ENCODE measurements at places on chromosomes 7 and 10.
A peak's percentile ranks its signal among the peaks of the same experiment; 100 is the strongest.

GRCh38 chr7:30937416-30937815, 25.8 kb downstream of the AQP1 start:
- H3K27me3 ChIP-seq: peaks cover 31% of the 10 kb centered on the region
- H3K36me3 ChIP-seq: no peaks in the 10 kb centered on the region
- no peak overlapping the region for H3K27ac ChIP-seq
- no peak overlapping the region for H3K4me3 ChIP-seq
- peaks cover 19% of the 10 kb centered on the region for H3K4me1 ChIP-seq
- DNase-seq: no peak

DNA sequence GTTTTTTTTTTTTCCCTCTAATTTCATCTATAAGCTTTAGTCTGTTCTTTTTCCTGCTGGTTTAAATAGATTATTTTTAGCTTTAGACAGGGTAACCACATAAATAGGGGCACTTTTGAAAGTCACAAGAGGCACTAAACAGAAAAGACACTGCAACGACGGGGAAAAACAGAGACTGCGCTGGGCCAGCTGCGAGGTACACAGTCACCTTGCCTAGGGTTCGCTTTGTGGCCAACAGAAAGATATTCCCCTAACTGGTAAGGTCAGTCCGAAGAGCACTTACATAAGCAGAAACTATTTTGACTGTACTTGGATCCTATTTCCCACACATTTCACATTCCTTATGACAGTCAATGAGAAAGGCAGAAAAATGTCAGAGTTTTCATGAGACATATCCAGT, 175.6 kb upstream of the PHF14 start:
- H3K27me3 ChIP-seq: no peaks in the 10 kb centered on the region
- DNase-seq: no peak
- no peak overlapping the region for H3K27ac ChIP-seq
- H3K4me3 ChIP-seq: no peak overlapping the region
- no peaks in the 10 kb centered on the region for H3K4me1 ChIP-seq
- no peaks in the 10 kb centered on the region for H3K36me3 ChIP-seq

GRCh38 chr10:29604291-29604825, 30.4 kb downstream of the SVIL start:
- no peaks in the 10 kb centered on the region for H3K36me3 ChIP-seq
- DNase-seq: no peak
- H3K4me3 ChIP-seq: no peak overlapping the region
- peaks cover 5% of the 10 kb centered on the region for H3K4me1 ChIP-seq
- no peak overlapping the region for H3K27ac ChIP-seq

GRCh38 chr10:69104994-69105790, 17.3 kb downstream of the SRGN start:
- H3K27ac ChIP-seq: no peak overlapping the region
- no peak overlapping the region for H3K4me3 ChIP-seq
- H3K27me3 ChIP-seq: no peaks in the 10 kb centered on the region
- DNase-seq: no peak

GRCh38 chr7:271266-272107, 18.5 kb upstream of the FOXL3 start:
- no peaks in the 10 kb centered on the region for H3K27me3 ChIP-seq
- H3K27ac ChIP-seq: no peak overlapping the region
- H3K36me3 ChIP-seq: no peaks in the 10 kb centered on the region
- no peak for DNase-seq

DNA sequence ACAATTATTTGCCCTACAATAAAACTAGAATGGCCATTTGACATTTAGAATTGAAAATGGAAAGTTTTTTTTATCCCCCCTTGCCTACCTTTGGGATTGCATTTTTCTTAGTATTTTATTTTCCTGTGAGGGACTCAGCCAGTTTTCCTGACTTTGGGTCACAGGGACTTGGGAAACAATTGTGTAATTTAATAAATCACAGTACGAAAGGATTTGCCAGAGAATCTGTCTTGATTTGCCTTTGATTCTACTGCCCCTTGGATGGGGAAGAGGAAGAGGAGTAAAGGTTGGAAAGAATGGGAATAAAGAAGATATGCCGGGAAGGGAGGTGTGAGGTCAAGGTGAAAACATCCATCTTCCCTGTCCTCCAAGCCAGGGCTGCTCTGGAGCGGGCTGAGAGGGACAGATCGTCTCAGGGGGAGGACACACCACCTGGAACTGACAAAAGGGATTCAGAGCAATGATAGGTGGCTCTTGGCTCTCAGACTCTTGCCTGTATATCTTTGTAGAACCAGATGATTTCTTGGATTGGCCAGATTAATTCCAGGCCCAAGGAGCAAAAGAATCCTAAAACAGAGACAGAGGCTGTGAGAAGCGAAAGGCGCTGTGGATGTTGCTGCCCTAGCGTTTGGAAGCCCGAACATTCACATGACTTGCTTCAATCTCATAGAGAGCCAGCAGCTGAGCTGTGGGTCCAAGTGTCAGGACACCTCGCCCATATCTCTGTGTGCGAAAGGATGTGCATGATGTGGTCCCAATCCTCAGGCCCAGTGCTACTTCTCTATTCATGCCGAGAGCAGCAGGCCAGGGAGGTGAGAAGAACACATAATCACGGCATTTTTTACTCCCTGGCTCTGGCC, 50.3 kb upstream of the ZEB1 start:
- no peaks in the 10 kb centered on the region for H3K4me1 ChIP-seq
- no peak for DNase-seq
- H3K27me3 ChIP-seq: no peaks in the 10 kb centered on the region
- no peaks in the 10 kb centered on the region for H3K36me3 ChIP-seq

DNA sequence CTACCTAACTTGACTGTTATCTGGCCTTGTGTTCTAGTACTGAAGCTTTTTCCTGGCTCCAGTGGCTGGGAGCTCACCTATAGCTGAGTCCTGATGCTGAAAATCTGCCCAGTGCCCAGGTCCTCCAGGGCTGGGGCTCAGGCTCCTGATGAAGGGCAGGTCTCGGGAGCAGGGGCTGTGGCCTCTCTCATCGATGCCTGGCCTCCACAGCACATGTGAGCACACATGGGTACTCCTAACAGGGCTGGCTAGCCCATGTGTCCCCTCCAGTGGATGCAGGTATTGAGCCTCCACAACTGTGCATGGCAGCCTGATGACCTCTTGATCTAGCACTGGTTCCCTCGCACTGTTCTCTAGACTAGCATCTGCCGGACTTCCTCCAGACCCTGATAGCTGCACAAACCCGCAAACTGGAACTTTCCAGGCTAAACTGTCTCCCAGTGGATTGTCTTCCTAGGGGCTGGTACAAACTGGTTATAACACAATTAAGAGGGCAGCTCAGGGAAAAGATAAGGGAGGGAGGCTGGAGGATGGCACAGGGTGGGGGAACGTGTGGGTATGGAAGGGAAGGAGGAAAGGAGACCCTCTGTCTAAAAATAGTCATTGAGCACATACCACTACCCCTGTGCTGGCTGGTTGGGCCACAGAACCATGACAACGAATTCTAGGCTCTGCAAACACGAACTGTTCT, 35.1 kb downstream of the PLAC9 start:
- DNase-seq: no peak
- H3K4me3 ChIP-seq: no peak overlapping the region
- H3K36me3 ChIP-seq: no peaks in the 10 kb centered on the region

DNA sequence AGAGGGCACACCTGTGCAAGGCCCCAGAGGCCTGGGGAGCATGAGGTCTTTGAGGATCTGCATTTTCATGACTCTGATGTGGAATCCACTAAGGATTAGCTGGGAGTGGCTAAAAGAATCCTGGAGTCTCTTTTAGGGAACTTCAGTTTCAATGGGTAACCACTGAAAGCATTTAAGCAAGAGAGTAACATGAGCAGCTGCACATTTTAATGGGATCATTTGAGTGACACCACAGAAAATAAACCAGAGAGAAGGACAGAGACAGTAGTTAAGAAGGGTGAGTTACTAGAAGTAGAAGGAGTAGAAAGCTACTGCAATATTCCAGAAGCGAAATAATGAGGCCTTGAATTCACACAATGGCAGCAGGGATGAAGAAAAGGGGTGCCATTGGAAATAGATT, 5.2 kb downstream of the GOT1 start:
- DNase-seq: no peak
- no peaks in the 10 kb centered on the region for H3K36me3 ChIP-seq
- H3K27me3 ChIP-seq: no peaks in the 10 kb centered on the region
- H3K4me1 ChIP-seq: peaks cover 4% of the 10 kb centered on the region
- H3K27ac ChIP-seq: no peak overlapping the region

DNA sequence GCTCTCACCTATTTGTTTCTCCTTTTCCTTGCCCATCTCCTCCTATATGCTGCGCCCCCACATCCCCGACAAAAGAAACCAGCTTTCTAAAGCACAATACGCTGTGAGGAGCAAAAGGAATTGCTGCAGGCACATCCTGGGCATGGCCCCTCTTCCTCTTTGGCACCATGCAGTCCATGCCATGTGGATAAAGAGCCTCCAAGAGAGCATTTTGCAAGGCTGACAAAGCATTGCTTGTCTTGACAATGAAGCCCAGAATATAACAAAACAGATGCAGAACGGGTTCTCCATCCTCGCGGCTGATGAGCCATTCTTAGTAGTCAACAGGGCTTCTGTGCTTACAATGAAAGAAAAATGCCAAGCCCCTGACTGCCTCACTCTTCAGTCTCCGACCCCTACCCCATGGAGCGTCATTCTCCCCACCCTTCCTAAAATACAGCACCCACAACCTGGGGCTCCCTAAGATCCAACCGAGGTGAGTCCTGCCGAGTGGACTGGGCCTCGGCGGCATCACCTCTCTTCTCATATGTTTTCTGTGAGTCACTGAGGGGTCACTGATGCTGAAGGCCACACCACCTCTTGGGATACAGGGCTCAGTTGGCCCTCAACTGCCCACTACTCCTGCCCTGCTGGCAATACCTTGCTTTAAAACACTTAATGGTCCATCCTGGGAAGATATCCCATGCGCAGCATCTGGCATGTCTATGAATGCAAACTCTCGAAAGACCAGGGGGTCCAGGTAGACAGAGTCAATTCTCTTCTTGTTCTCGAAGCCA, 47.5 kb downstream of the GSDME start:
- DNase-seq: peak; percentile 1
- H3K4me3 ChIP-seq: no peak overlapping the region
- no peaks in the 10 kb centered on the region for H3K36me3 ChIP-seq
- no peak overlapping the region for H3K27ac ChIP-seq
- H3K4me1 ChIP-seq: no peaks in the 10 kb centered on the region

GRCh38 chr10:60222047-60222446, 167.6 kb downstream of the ANK3 start:
- H3K4me1 ChIP-seq: no peaks in the 10 kb centered on the region
- no peak for DNase-seq
- no peaks in the 10 kb centered on the region for H3K27me3 ChIP-seq
- H3K27ac ChIP-seq: no peak overlapping the region
- H3K36me3 ChIP-seq: no peaks in the 10 kb centered on the region

- no peak overlapping the region for H3K27ac ChIP-seq
- H3K4me3 ChIP-seq: no peak overlapping the region
- H3K27me3 ChIP-seq: no peaks in the 10 kb centered on the region
- H3K4me1 ChIP-seq: no peaks in the 10 kb centered on the region
- no peak for DNase-seq
- no peaks in the 10 kb centered on the region for H3K36me3 ChIP-seq
Measured at GRCh38 chr10:119461923-119462322, 80.6 kb downstream of the RGS10 start.

GRCh38 chr10:95335933-95336699, 45.3 kb upstream of the PDLIM1 start:
- no peak overlapping the region for H3K27ac ChIP-seq
- H3K27me3 ChIP-seq: no peaks in the 10 kb centered on the region
- H3K4me3 ChIP-seq: no peak overlapping the region
- no peak for DNase-seq
- H3K36me3 ChIP-seq: no peaks in the 10 kb centered on the region
- peaks cover 10% of the 10 kb centered on the region for H3K4me1 ChIP-seq

GRCh38 chr10:10010397-10010796, 1007.3 kb upstream of the CELF2 start:
- H3K36me3 ChIP-seq: no peaks in the 10 kb centered on the region
- no peak overlapping the region for H3K27ac ChIP-seq
- no peaks in the 10 kb centered on the region for H3K4me1 ChIP-seq

DNA sequence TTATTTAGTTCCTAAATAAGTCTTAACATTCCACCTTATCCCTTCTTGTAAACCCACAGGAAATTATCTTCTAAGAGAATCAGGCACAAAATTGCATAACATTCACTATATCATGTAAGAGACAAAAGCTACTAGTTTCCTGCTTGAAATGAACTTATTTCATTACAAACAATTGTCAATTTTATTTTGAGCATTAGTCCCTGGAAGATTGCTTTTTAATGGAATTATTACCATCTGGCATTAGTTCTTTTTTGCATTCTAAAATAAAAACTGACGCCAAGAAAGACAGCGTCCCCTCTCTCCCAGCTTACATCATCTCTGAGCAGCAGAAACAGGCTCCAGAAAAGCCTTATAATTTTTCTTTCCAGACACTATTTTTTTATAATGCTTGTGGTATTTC, 121.8 kb downstream of the NOC3L start:
- no peaks in the 10 kb centered on the region for H3K4me1 ChIP-seq
- H3K36me3 ChIP-seq: no peaks in the 10 kb centered on the region
- no peak for DNase-seq
- H3K27me3 ChIP-seq: no peaks in the 10 kb centered on the region

GRCh38 chr7:50466815-50467585, 16.9 kb upstream of the FIGNL1 start:
- H3K36me3 ChIP-seq: no peaks in the 10 kb centered on the region
- H3K27ac ChIP-seq: no peak overlapping the region
- H3K4me1 ChIP-seq: no peaks in the 10 kb centered on the region
- no peak for DNase-seq
- no peak overlapping the region for H3K4me3 ChIP-seq

GRCh38 chr10:99467236-99467999, 37.0 kb upstream of the GOT1 start:
- no peaks in the 10 kb centered on the region for H3K36me3 ChIP-seq
- H3K27me3 ChIP-seq: peaks cover 26% of the 10 kb centered on the region
- H3K4me1 ChIP-seq: peaks cover 12% of the 10 kb centered on the region
- H3K4me3 ChIP-seq: no peak overlapping the region
- peak; percentile 43 for DNase-seq

Data from neural progenitor cell (in vitro differentiated cells).